Memory B cell (primary cell): ENCODE measurements at places on chromosomes 3 and 15.

DNA sequence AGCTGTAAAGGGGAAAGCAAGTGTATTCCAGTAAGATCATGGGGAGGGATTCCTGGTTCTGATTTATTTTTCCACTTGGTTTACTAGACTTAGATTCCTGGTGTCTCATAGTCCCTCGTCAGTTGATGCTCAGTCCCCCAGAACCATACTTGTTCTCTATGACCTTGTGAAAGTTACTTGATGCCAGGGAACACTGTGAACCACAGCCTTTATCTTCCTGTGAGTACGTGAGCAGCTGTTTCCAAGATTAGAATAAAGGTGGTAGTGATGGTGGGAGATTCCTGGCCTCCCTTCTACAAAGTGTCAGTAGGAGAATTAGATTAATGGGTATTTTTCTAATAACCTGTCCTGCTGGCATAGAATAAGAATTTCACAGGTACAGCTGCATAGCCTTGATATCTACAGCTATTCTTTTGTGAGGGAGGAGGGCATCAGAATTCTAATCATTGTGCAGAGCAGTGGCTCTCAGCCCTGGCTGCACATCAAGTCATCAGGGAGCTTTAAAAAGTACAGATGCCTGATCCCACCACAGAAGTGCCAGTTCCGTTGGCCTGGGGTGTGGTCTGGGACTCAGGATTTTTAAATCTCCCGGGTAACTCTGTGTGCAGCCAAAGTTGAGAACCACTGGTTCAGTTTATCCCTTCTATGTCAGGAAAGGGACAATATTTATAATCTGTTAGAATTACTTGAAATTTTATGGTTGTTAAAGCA lies 20.0 kb downstream of the GPD1L start:
- DNase-seq, result no peak

DNA sequence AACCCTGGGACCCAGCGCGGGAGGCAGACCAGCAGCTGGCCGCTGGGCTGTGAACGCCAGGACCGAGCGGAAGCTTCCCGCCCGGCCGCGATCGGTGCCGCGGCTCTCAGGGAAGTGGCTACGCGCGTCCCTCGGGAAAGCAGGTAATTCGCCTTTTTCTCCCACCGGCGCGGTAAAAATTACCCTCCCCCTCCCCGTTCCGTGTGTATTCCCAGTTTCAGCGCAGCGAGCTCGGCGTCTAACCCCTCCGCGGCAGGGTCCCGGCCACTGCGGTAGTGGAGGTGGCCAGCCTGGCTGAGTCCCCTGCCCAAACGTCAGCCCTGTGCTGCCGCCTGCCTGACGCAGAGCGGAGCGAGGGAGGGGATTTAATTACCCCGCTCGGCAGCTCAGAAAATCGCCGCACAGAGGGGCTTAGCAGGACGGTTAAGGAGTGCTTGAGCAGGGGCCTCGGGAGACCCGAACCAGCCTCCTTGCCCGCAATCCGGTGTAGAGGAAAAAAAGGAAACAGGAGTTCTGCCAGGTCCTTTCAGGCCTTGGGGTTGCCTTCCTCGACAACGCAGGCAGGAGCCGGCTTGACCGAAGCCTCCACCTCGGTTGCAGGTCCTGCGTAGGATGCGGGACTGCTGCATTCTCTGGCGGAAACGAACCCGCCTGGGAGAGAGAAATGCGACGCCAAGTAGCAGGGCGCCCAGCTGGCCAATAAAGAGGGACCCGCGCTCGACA lies 2.9 kb downstream of the GATA2 start:
- DNase-seq, result peak; percentile 9

GRCh38 chr3:47984075-47984728 lies 32.0 kb downstream of the MAP4 start:
- no peak for DNase-seq

- no peak for DNase-seq
These were observed 104.2 kb downstream of the AGBL1 start for GRCh38 chr15:86183596-86184491.

- DNase-seq, result no peak
These were observed 350.1 kb upstream of the MCTP2 start for GRCh38 chr15:93881310-93881709.

DNA sequence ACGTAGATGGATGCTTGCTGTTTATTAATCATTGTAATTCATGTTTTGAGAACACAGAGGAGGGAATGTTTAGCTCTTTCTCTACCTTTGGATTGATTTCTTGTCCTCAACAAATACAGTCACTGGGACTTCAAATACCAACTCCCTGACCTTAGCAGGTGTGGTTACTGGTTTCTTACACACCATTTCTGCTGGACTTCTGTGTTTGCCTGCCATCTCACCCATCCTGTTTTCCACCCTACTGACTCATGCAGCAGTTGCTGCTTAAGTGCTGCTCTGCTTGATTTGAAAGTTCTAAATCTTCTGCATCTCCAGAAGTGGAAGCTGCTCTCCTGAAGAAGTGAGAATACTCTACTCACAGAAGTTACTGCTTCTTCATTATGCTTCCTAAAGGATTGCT lies 170.3 kb downstream of the ZPLD1 start:
- no peak for DNase-seq

DNA sequence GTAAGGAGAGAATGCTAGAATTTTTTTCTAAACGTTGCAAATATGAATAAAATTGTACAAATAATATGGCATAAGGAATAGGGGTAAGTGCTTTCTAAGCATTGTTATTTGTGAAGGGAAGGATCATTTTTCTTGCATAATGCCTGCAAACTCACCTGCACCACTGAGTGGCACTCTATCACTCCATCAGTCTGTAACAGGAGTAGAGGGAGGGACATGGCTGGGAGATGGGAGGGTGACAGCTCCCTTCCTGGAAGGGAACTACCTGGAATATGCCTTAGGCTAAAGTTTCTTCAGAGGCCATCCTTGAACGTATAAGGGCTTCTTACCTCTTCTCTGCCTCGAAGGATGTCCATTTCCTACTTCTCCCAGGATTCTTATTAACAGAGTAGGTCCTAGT lies 3.0 kb downstream of the NAALADL2 start:
- no peak for DNase-seq

DNA sequence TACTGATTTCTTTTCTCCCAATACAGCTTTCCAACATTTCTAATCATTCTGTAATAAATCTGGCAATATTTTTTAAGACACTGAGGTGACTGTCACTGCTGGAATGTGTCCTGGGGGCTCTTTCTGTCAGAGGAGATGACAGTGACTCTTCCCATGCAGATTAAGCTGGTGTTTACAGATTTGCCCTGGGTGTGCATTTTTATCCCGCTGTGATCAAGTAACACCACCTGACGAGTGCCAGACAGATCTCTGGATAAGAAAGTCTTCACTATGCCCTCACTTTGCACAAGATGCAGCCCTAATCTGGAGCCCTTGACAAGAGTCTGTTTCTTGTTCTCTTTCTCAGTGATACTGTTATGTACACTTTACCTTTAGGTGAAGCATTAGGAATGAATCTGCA lies 477.7 kb downstream of the ZIC1 start:
- no peak for DNase-seq

DNA sequence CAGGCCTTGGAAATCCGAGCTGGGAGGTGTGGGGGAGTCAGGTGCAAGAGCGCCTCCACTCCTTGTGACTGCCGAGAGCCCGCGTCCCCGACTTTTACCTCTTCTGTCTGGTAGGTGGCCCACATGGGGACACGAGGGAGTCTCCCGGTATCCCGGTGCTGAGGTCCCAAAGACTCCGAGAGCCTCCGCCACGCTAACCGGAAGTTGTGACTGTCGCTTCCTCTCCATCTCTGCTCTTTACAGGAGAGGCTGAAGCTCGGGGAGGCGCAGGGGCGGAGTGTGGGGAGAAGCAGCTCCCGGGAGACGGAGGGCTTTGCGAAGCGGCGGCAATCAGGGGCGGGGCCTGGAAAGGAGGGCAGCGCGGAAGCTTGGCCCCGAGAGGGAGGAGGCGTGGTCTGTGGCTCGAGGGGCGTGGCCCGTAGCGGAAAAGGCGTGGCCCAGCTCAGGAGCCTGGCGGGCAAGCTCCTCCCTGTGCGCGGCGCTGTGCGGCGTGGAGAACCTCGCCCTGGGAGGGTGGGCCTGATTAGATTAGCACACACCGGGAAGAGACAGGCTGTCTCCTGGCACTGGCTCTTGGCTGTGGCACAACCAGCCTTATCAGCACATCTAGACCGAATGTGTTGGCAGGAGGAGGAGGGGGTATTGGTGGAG lies 143.9 kb downstream of the GABRB3 start:
- no peak for DNase-seq

DNA sequence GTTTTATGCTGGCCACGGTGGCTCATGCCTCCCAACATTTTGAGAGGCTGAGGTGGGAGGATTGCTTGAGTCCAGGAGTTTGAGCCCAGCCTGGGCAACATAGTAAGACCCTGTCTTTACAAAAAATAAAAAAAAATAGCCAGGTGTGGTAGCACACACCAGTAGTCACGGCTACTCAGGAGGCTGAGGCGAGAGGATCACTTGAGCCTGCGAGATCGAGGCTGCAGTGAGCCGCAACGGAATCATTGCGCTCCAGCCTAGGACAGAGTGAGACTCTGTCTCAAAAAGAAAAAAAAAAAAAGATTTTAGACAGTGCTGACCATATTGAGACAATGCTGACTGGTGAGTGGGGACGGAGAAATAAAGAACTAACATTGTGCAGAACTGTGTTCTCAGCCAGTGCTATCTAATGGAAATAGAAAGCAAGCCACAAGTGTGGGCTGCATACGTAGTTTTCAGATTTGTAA lies 67.2 kb downstream of the ST6GAL1 start:
- DNase-seq, result no peak

GRCh38 chr15:69665641-69666111 lies 213.1 kb downstream of the RPLP1 start:
- no peak for DNase-seq

- no peak for DNase-seq
These were observed 28.1 kb downstream of the ATRIP start for GRCh38 chr3:48474619-48475018.

DNA sequence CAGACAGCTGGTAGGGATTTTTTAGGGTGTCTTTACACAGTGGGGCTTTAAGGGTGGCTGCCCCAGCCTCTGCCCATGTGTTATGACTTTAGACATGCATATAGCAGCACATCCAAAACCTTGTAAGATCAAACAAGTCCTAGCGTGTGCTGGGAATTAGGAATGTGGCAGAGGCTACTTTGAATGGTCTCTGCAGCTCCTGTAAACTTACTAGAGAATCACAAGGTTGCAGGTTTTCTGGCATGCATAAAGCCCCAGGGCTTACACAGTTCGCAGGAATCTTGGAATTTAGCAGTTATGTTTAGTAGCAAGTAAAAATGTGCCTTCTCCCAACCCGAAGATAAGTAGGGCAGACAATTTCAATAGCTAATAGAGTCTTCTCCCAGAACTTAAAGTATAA lies 46.9 kb upstream of the COL6A6 start:
- no peak for DNase-seq

- DNase-seq, result no peak
These were observed 69.7 kb upstream of the TPM1 start for GRCh38 chr15:62972814-62973213.
